ENCODE measurements at places on chromosomes 13 and 19.

GRCh38 chr13:109427695-109428094 is 358.7 kb downstream of the IRS2 start:
- no peak for DNase-seq

- no peak for DNase-seq
Measured at GRCh38 chr13:42039457-42039945, 8.9 kb upstream of the DGKH start.

DNA sequence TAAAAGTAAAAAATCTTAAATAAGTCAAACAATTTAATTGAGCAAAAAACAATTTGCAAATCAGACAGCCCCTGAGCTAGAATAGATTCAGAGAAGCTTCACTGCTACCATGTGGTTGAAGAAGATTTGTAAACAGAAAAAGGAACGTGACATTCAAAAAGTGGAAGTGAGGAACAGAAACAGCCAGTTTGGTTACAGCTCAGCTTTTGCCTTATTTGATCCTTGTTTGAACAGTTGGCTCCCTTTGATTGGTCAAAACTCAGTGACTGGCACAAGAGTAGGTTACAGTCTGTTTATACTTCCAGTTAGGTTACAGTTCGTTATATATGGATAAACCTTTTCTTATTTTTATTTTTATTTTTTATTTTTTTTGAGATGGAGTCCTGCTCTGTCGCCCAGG is 5.8 kb downstream of the ZNF221 start:
- DNase-seq, result no peak

DNA sequence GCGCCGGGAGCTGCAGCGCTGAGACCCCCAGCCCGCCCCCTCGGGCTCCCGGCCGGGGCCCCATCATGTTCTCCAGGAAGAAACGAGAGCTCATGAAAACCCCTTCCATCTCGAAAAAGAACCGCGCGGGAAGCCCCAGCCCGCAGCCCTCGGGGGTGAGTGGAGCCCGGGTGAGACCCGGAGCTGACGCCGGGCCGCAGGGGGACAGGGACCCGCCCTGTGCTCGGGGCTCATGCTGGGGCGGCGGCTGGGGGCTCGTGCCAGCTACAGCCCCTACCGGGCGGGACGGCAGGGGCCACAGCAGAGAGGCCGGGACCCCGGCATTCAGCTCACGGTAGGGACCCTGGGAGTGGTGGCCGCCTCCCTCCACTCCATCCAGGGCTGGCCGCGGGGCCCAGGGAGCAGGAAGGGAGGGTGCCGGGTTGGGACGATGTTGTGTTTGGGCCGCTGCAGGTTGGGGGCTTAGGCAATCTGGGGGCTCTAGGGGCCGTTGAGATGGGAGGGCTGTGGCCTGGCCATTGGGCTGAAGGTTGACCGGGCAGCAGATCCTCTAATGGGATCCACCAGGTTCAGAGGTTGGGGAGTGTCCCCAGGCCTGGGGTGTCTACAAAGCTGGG is 482 bp downstream of the ARHGAP45 start:
- no peak for DNase-seq

DNA sequence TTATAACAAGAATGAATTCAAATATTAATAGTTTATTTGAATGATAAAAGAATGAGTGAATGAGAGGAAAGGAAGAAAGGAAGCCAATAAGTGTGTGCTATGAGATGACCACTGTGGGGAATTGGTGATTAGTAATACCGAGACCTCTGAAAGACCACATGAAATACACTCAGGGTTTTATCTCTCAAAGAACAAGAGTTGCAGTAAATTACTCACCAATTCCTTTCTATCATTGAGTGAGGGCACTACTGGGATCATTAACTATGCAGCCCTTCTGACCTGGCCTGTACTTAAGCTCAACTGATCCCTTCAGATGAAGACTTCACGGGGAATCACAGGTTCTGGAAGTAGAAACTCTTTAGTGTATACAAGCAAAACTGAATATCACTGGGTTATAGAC is 1636.1 kb downstream of the SLITRK5 start:
- DNase-seq, result no peak

DNA sequence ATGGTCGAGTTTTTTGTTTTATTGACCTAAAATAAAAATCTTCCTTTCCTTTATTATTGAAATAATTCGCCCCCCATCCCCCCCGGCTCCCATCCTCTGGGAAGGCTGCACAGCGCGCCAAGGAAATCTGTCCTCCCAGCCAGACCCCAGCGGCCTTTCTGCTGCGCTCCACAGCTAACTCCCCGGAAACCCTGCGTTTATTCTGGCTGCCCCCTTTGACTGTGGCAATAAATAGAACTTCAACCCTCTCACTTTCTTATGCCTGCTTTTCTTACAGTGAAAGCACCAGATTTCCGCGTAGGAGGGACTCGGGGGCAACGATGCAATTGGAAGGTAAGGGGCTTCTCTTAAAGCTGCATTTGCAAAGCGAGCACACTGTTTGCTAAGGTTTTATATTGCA is 9.7 kb upstream of the C19orf12 start:
- no peak for DNase-seq

DNA sequence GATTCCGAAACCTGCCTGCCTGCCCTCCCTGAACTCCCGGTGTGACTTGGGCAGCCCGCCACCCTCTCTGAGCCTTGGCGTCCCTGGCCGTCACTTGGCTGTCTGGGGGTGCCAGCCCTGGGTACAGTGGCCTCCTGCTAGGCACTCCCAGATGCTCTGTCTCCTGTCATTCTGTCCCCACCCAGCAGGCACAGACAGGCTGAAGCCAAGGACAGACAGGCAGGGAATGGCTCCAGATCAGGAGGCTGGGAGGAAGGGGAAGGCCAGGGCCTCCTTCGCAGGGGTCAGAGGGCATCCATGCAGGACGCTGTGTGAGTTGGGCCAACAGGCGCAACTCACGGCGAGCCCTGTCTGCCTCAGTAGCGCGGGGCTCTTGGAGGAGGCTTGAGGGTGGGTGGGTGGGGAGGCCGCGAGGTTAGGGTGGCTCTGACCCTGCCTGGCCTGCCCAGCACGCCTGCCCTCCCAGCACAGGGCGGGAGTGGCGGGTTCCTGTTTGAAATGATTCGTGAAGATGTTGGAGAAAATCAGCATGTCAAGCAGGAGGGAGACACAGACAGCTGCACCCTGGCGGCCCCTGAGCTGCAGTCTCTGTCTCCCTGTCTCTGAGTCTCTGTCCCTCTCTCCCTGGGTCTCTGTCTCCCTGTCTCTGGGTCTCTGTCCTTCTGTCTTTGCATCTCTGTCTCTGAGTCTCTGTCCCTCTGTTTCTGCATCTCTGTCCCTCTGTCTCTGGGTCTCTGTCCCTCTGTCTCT is 19.7 kb downstream of the KLHL26 start:
- no peak for DNase-seq
